ENCODE measurements at places on chromosomes 12 and 14.

GRCh38 chr12:623865-624372, 39.3 kb downstream of the NINJ2 start:
- DNase-seq: no peak

- no peak for DNase-seq
These were observed 45.4 kb upstream of the PCED1B start for GRCh38 chr12:47033789-47034555.

GRCh38 chr12:70754330-70754741, 117.1 kb upstream of the PTPRB start:
- DNase-seq: no peak

DNA sequence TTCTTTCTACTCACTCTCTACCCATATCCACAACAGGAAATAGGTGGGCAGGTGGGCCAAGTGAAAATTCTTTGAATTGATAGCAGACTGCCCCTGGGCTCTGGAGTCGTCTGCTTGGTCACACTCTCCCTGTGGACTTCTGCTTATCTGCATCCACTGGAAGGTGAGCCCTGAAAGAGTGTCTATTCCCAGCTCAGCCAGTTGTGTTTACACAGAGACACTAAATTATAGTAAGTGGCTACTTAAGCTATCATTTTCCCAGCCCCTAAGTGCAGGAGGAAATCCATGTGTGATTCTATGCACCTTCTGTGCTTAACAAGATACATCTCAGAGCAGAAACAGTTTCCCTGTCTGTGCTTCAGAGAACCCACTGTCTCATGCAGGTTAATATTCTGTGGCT, 338.4 kb downstream of the FUT8 start:
- DNase-seq: no peak

DNA sequence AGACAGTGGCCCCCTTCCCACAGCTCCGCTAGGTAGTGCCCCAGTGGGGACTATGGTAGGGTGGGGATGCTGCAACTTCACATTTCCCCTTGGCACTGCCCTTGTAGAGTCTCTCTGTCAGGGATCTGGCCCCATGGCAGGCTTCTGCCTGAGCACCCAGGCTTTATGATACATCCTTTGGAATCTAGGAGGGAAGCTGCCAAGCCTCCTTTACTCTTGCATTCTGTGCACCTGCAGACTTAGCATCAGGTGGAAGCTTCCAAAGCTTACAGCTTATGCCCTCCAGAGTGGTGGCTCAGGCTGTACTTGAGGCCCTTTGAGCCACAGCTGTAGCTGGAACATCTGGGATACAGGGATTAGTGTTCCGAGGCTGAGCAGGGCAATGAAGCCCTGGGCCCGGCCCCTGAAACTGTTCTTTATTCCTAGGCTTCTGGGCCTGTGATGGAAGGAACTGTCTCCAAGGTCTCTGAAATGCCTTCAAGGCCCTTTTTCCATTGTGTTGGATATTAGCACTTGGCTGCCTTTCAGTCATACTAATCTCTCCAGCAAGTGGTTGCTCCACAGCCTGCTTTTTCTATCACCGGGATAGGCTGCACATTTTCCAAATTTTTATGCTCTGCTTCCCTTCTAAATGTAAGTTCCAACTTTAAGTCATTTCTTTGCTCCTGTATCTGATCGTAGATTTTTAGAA, 22.2 kb upstream of the OR6J1 start:
- DNase-seq: no peak

DNA sequence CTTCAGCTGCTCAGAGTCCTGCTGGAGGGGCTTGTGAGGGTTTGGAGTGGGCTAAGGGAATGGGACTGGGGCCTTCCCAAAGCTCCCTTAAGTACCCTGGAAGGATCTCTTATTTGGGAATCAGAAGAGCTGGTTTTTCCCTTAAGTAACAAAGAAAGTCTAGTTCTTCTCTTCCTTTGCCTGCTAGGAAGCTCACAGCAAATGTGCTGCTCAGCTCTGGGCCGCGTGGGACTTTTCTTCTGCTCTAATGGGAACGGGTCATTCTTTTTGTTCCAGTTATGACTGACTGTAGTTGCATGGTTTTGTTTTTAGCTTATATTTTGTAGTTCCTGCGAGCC, 6.0 kb downstream of the KIF26A start:
- no peak for DNase-seq

DNA sequence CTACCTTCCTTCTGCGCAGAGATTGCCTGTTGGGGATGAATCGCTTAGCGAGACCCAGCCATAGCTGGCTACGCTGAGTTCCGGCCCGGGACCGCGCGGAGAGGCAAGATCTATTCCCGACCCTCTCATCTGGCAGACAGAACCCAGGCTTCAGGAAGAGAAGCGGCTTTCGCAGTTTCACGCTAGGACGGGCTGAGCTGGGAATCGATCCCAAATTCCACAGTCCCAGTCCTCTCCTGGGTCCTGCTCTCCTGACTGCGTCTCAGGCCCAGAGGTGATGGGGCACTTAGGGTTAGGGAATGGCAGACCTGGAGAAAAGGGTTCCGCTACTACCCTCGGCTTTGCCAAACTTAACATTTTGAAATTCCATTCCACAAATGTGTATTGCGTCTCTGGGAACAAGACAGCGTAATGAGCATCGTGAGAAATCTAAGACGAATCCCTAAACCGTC, 2.8 kb downstream of the PTPN21 start:
- DNase-seq: no peak

DNA sequence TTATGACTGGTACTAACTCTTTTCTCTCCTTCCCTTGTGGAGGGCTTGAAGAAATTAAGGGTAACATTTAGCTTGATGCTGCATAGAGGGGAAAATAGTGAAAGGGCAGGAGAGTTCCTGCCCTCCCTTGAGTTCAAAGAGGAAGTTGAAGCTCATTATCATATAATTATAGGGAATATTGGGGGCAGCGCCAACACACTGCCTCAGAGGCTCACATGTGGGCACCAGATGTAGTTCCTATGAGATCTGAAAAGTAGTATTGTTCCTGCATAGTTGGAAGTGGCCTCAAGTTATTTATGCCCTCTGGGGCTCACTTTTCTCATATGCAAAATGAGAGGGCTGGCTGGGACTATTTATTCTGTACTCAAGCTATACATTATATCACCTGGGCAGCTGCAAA, 33.0 kb upstream of the FGF23 start:
- no peak for DNase-seq

- DNase-seq: no peak
These were observed 22.2 kb downstream of the CYP46A1 start for GRCh38 chr14:99706107-99706900.

GRCh38 chr14:78758333-78758732, 588.2 kb downstream of the NRXN3 start:
- no peak for DNase-seq

- no peak for DNase-seq
These were observed 924 bp upstream of the MANSC1 start for GRCh38 chr12:12350868-12351463.

DNA sequence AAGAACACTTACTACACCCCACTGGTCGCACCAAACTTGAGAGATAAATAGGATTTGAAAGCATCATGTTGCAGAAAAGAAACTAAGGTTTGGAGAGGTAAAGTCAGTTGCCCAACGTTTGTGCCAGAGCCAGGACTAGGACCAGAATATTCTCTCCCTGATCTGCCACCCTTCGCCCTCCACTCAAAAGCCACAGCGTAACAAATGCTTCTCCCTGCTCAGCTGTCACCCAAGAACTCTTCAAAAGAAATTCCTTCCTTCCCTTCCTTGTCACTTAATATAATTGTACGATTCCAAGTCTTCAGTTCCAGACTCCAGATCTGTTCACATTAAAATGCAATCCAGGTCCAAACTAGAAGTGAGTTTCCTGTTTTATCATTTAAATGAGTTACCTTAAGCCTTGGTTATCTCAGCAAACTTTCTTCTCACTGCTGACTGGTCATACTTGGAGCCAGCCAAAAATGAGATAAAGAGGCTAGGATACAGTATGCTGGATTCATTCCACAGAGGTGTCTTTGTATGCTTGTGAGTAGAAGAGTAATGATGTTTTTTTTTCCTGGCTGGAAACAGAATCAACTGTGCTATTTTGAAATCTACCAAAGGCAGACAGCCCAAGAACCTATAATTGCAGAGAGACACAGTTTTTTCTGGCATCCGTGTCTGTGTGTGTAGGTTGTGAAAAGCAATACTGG, 12.8 kb upstream of the PPFIBP1 start:
- DNase-seq: no peak
